ENCODE measurements at places on chromosomes 6 and 20.

DNA sequence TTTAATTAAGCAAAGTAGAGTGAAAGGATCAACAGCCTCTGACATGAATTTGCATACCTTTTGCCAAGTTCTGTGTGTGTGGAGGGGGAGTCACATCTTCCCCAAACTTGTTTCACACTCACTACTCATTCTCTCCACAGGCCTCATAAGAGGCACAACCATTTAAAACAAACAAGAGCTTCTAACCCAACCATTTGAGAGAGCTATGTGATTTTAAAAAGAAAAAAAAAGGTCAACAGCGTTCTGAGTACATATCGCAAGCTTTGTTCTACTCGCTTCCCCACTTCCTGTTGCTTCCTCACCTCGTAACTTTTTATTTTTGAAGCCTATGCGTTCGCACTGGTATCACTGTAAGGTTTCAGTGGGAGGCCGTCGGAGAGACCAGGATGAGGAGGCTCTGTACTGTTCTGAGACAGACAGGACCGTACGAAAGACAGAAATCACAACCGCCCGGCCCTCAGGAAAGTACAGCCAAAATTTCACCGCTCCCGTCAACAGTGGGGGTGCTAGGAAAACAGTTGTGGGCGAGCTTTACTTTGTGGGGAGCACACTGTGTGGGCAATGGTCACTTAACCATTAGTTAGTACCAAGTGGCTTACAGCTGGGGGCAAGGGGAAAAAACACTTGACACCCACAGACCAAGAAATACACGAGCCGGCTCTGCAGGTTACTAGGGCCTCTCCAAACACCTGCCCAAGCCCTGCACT is 61.3 kb downstream of the TRERF1 start:
- DNase-seq: peak; percentile 64

- DNase-seq: no peak
These were observed 504.9 kb downstream of the DOK5 start for GRCh38 chr20:54980103-54980960.

DNA sequence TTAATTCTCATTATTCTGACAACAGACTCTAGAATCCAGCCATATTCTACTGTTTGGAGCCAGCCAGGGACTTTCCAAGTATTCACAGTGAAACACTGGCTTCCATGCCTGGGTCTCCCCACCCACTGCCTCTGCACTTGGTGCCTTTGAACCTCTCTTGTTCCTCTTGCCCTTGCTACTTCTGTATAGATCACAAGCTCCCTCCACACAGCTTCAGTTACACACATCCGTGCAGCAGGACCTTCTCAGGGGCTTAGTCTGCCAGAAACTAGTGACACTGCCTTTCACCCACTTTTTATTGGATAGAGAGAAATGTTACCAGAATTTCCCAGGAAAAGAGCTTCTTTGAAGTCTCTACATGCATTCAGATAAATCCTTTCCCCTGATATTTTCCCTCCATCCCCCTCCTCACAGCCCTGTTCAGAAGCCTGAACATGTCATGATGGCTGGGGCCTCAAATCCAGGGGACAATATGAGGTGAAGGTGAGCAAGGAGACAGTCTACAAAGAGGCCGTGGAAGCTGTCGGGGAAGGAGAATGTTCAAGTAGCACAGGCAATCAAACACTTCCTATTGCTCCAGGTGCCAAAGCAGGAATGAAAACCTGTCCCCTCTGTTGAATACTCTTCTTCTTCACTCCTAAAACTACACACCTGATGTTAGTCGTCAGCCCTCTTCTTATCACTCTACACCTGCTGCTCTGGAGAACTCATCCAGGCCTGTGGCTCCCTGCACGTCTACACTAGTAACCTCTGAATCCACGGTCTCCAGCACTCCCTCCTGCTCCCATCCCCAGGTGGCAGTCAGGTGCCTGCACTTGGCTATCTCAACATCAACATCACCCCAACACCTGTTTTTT is 20.2 kb upstream of the HLA-DOA start:
- no peak for DNase-seq

DNA sequence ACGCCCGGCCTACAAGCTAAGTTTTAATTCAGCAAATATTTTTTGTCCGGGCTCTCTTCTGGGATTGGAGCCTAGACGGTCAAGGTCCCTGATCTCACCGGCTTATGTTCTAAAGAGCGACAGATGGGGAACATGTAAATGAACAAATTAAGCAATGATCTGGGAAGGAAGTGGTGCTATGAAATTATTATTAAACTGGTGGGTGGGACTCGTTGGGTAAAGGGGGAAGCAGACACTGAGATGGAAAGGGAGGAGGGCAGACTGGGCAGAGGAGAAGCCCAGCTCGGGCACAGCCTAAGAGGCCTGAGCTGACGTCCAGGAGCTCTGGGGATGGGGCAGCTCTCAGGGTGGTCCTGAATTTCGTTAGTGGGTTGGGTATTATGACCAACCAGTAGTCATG is 81.8 kb upstream of the AGPAT4 start:
- DNase-seq: no peak

DNA sequence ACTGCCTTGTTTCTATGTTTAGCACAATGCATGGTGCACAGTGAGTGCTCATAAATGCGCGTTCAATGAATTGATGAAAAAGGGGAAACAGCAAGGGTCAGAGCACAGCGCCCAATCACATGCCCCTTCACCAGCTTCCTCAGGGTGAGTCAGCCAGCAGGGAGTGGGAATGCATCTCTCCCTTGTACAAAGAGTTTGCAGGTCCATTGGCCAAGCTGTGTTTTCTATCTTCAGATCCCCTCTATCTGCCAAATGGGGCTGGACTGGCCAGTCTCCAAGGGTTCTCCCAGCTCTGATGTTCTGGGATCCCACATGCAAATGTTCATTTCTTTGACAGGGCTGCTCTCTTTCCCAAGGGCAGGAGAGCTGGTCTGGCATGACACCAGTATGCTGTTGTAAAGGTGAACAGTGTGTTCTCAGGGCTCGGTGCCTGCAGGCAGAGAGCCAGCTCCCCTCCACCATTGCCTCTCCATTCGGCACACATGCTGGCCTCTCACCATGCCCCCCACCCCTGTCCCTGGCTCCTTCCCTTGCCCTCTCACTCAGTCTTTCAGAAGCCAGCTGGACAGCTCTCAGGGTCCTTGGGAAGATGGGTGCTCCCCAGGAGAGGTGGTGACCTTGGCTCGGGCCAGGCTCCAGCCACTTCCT is 25.0 kb downstream of the ANGPT4 start:
- DNase-seq: no peak

DNA sequence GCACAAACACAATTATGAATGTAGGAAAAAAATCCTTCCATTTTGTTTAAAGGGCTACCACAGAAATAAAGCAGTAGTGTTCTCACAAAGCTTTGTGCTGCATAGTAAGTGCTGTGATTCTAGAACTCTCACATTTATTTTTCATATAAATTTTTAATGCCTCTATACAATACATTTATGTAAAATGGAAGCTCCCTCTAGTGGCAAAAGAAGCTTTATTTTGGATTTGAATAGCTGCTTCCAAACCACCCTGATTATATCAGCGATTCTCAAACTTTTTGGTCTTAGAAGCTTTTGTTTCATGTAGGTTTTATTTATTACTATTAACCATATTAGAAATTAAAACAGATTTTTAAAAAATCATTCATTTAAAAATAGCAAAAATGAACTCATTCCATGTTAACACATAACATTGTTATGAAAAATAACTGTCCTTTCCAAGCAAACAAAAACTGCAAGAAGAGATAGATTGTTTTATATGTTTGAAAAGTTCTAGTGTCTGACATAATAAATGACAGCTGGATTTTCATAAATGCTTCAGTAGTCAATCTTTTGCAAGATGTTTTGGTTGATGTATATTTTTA is 38.4 kb downstream of the HS3ST5 start:
- DNase-seq: no peak

DNA sequence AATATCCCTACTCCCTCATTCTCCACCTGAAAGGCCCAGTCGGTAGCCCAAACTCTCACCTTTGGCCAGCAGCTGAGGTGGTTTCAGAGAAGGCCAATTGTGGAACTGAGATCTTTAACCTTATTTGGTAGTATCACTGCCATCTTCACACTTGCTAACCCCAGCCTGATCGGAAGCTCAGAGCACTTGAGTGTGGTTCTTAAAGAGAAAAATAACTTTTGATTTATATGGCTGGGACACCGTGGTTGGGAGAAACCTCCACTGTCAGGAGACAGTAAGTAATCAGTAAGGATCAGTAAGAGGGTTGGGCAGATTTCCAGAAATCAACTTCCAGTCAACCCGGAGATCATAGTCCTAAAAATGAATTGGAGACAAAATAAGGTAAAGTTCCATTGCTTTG is 22.8 kb upstream of the PRSS16 start:
- no peak for DNase-seq

GRCh38 chr20:36367907-36368799 is 62.0 kb downstream of the DLGAP4 start:
- no peak for DNase-seq

DNA sequence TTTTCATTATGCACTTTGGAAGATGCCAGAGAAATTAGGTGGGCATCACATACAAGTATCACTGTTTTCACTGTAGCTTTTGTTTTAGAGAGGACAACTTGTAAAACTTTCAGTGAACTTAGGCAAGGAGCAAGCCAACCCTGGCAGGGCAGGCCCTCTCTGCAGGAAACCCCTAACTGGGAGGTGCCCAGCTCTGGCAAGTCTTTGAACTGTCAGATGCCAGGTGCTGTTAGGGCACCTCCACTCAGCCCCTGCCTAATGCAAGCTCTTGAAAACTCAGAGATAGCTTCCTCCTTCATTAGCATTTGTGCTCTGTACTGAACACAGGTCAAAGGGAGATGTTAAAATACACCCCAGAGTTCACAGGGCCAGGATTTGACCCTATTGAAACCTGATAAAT is 774.2 kb upstream of the FLRT3 start:
- no peak for DNase-seq

DNA sequence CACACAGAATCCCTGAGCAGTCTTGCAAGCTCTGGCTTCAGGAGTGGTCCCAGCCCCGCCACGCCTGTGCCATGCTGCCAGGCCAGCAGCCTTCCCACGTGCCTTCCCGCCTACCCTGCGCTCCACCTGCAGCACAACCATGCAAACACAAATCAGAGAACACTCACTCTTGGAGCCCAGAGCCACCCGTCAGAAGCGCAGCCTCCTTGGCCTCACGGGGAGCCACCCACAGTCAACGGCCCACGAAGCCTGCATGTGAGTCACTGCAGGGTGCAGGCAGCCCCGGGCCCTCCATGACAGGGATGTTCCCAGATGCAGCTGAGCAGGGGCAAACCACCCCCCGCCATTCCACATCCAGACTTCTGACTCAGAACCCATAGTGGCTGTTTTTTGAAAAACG is 217.0 kb downstream of the DLL1 start:
- DNase-seq: no peak

Data from activated T-cell treated with anti-CD3 and anti-CD28 coated beads for 24 hours (primary cell).